ENCODE measurements at places on chromosomes 2 and 18. TPM values are rescaled to one million over a fixed set of nuclear protein-coding genes. Genes with fewer than 3 reads are reported as not detected.
A peak's percentile ranks its signal among the peaks of the same experiment; 100 is the strongest.

GRCh38 chr2:214410918-214411554 is at the start of gene VWC2L:
VWC2L (plus strand) TSS chr2:214411054; CDS start chr2:214414194, 3,140 bp downstream.
- H3K27ac ChIP-seq, result no peak within 1 kb of the TSS
- no peaks in the 10 kb centered on the region for H3K4me1 ChIP-seq
- no peak within 1 kb of the TSS for H3K4me3 ChIP-seq
- H3K36me3 ChIP-seq, result no peaks in the 10 kb centered on the region

The ACADL gene
- 18.5 TPM for total RNA-seq

- H3K27me3 ChIP-seq, result no peaks in the 10 kb centered on the region
- no peaks in the 10 kb centered on the region for H3K36me3 ChIP-seq
- H3K4me1 ChIP-seq, result peaks cover 1% of the 10 kb centered on the region
- DNase-seq, result no peak
Measured at GRCh38 chr18:13534631-13535030, 191.7 kb downstream of the FAM210A start.

The GAD1 gene
- 12.5 TPM for total RNA-seq

The DPYSL5 gene
- 2.8 TPM for total RNA-seq

GRCh38 chr2:16604236-16604635 is 61.4 kb downstream of the CYRIA start:
- no peaks in the 10 kb centered on the region for H3K36me3 ChIP-seq
- no peak for DNase-seq
- H3K27me3 ChIP-seq, result no peaks in the 10 kb centered on the region
- H3K4me3 ChIP-seq, result no peak overlapping the region
- no peak overlapping the region for H3K27ac ChIP-seq
- H3K4me1 ChIP-seq, result no peaks in the 10 kb centered on the region

- no peak overlapping the region for H3K27ac ChIP-seq
- peaks cover 19% of the 10 kb centered on the region for H3K4me1 ChIP-seq
- no peak overlapping the region for H3K4me3 ChIP-seq
- DNase-seq, result no peak
Measured at GRCh38 chr2:173978447-173978846, 13.3 kb upstream of the SP3 start.

- no peaks in the 10 kb centered on the region for H3K27me3 ChIP-seq
- no peak overlapping the region for H3K4me3 ChIP-seq
- no peaks in the 10 kb centered on the region for H3K4me1 ChIP-seq
- H3K36me3 ChIP-seq, result no peaks in the 10 kb centered on the region
Measured at GRCh38 chr2:168237741-168238140, 9.7 kb downstream of the STK39 start.

The AGXT gene
- total RNA-seq, result not detected

The POLR1B gene
- 29.8 TPM for total RNA-seq

GRCh38 chr2:237682856-237683670 is 55.7 kb downstream of the LRRFIP1 start:
- no peak overlapping the region for H3K4me3 ChIP-seq
- no peak for DNase-seq
- no peaks in the 10 kb centered on the region for H3K27me3 ChIP-seq
- no peak overlapping the region for H3K27ac ChIP-seq
- H3K4me1 ChIP-seq, result peaks cover 5% of the 10 kb centered on the region

- H3K36me3 ChIP-seq, result no peaks in the 10 kb centered on the region
- peaks cover 17% of the 10 kb centered on the region for H3K4me1 ChIP-seq
- H3K4me3 ChIP-seq, result no peak overlapping the region
- H3K27me3 ChIP-seq, result no peaks in the 10 kb centered on the region
- DNase-seq, result no peak
- H3K27ac ChIP-seq, result no peak overlapping the region
Measured at GRCh38 chr2:164593959-164594358, 27.3 kb downstream of the GRB14 start.

DNA sequence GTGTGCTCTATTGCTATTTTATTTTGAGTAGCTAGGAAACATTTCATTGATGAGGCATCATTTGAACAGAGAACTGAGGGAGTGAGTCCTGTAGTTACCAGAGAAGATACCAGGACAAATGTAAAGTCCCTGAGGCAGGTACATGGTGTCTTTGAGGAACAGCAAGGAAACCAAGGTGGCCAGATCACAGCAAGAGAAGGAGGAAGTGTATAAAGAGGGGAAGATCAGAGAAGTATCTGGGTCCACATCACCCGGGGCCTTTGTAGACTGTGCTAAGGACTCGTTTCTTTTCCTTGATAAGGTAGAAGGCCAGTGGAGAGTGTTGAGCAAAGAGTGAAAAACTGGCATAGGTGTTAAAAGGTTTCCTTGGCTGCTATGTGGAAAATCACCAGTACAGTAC is 34.8 kb upstream of the PLB1 start:
- H3K27ac ChIP-seq, result no peak overlapping the region
- no peak for DNase-seq
- H3K4me1 ChIP-seq, result no peaks in the 10 kb centered on the region
- H3K36me3 ChIP-seq, result no peaks in the 10 kb centered on the region
- H3K4me3 ChIP-seq, result no peak overlapping the region

- DNase-seq, result peak; percentile 56
- H3K27ac ChIP-seq, result no peak overlapping the region
- no peaks in the 10 kb centered on the region for H3K36me3 ChIP-seq
- H3K4me3 ChIP-seq, result no peak overlapping the region
- no peaks in the 10 kb centered on the region for H3K27me3 ChIP-seq
- H3K4me1 ChIP-seq, result no peaks in the 10 kb centered on the region
Measured at GRCh38 chr2:39620067-39620466, 45.6 kb upstream of the TMEM178A start.

DNA sequence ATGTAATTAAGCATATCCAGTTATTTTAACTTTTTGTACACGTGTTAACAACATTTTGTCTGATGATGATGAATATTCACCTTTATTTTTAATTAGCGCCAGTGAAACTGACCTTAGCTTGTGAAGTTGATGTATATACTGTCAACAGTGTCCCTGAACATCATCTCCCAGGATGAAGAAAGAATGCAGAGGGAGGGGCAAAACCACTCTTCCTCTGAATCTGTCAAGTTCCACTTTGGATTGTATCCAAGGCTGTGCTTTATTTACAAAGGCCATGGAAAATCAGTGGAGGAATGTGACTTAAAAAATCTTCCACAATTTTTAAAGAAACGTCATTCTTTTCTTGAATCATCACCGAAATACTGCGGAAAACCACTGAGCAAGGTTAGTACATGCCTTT is 4.5 kb upstream of the RMDN2 start:
- no peaks in the 10 kb centered on the region for H3K27me3 ChIP-seq
- H3K4me1 ChIP-seq, result no peaks in the 10 kb centered on the region
- H3K4me3 ChIP-seq, result no peak overlapping the region
- DNase-seq, result no peak
- H3K27ac ChIP-seq, result no peak overlapping the region
- H3K36me3 ChIP-seq, result no peaks in the 10 kb centered on the region

The HAAO gene
- 5.3 TPM for total RNA-seq

The FNDC4 gene
- total RNA-seq, result 39.2 TPM

DNA sequence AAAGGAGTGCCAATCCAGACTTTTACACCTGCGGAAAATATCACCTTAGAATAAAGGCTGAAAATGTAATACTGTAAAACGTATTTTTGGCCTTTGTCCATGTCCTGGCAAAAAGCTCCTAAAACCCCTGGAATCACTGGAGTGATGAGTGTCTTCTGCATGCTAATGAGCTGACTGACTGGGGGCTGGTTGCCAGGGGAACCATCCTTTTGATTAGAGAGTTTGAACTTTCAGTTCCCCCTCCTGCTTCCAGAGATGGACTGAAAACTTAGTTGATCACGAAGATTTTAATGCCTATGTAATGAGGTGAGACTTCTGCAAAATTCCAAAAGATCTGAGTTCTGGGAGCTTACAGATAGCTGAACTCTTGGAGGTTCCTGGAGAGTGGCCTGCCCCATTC is 20.5 kb downstream of the PUM2 start:
- H3K4me1 ChIP-seq, result no peaks in the 10 kb centered on the region
- H3K27ac ChIP-seq, result no peak overlapping the region
- H3K4me3 ChIP-seq, result no peak overlapping the region
- H3K36me3 ChIP-seq, result no peaks in the 10 kb centered on the region

The PXDN gene
- 33.8 TPM for total RNA-seq
